Karpas-422 (cell line): ENCODE measurements at places on chromosomes 4 and X. TPM values are rescaled to one million over a fixed set of nuclear protein-coding genes. Genes with fewer than 3 reads are reported as not detected.

DNA sequence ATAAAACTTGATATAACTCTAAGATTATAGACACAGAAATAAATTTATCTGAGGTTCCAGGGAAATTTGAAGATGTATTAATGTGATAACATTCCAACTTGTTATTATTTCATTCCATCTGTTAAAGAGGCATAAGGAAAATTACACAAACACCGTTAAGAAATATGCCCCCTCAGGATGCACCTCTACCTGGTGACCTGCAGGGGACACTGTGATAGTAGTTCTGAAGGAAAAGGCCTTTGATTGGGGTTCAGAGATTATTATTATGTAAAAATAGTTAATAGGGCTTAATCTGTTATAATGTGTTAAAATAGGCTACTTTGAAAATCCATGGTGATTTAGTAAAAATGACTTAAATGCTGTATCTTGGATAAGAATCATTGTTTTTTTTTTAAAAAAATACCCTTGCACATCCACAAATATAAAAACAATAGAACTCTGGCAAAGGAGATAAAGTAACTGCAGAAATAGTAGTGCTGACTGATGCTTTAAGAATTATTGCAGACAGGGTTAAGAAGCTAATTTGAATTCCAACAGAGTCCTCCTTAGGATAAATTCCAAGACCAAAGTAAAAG, 6.1 kb upstream of the ABRAXAS1 start:
- H3K4me1 ChIP-seq: no peaks in the 10 kb centered on the region
- no peaks in the 10 kb centered on the region for H3K27me3 ChIP-seq
- H3K36me3 ChIP-seq: no peaks in the 10 kb centered on the region
- no peak overlapping the region for H3K4me3 ChIP-seq

Gene GPR101
- not detected in 2 replicates for total RNA-seq

DNA sequence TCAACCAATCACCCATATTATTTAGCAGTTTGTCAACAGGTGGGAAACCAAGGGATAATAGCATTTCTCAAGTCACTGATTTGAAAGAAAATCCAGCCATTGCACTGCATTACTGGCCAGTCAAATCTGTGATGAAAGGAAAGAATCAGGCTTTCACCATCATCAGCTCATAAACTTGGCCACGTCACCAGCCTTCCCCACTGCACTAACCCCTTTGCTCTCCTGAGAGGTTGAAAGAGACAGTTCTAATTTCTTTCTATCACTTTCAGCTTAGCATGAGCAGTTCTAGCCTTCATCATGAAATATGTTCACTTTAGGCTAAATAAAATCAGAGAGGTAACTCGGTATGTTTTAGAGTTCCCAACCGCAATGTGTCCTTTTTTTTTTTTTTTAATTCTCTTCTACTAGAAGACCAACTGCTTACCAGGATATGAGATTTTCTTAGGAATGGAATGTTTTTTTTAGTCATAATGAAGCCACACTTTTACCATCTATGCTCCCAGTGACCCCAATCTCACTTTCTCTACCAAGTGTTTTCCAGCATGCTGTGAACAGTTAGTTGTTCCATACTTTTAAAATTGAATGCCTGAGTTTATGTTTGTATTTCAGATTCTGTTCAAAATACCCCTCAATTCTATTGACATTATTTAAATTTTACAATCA, 55.7 kb upstream of the SLC7A11 start:
- DNase-seq: no peak
- H3K4me1 ChIP-seq: no peaks in the 10 kb centered on the region
- no peaks in the 10 kb centered on the region for H3K27me3 ChIP-seq
- H3K36me3 ChIP-seq: no peaks in the 10 kb centered on the region
- H3K27ac ChIP-seq: no peak overlapping the region
- H3K4me3 ChIP-seq: no peak overlapping the region

Gene PPID
- total RNA-seq: 56.8 and 57.3 TPM in 2 replicates

DNA sequence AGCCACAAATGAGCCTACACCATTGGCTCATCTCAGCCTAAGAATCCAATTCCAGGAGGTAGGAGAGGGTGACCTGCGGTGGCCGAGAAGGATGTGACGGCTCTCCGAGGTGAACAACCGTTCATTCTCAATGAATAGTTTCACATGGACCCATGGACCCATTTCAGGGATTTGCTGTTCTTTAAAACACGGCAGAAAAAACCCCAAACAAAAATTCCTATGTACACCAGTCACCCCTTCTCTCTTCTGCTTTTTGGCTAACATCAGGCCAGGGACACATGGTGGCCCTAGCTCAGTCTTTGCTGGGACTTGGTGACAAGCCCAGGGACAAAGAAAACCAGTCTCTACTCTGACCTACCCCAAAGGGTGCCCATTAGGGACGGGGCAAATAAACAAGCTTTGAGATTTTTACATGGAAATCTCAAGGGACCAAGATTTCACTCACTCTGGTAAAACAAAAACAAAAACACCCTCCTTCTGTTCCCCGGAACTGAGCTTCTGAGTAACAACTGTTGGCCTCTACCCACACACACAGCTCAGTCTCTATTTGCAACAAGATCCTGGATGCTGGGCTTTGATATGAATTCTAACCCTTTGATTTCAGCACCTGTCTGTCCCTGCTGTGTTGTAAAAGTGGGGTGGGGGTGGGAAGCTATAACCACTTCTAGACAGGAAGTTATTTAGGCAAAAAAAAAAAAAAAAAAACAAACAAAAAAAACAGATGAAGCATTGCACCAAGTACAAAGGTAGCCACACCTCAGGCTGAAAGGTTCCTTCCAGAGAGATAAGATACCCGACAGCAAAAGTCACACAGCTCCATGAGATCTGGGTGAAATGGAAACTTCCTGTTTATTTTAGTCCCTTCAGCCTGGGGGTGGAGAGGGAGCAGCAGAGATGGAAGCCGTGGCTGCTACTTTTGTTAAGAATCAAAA, 49.0 kb downstream of the DDX3X start:
- H3K27me3 ChIP-seq: no peaks in the 10 kb centered on the region
- DNase-seq: no peak
- no peak overlapping the region for H3K27ac ChIP-seq
- no peaks in the 10 kb centered on the region for H3K4me1 ChIP-seq
- H3K4me3 ChIP-seq: no peak overlapping the region
- no peaks in the 10 kb centered on the region for H3K36me3 ChIP-seq

Gene SLC6A14
- not detected in 2 replicates for total RNA-seq

Gene BMP15
- not detected in 2 replicates for total RNA-seq

DNA sequence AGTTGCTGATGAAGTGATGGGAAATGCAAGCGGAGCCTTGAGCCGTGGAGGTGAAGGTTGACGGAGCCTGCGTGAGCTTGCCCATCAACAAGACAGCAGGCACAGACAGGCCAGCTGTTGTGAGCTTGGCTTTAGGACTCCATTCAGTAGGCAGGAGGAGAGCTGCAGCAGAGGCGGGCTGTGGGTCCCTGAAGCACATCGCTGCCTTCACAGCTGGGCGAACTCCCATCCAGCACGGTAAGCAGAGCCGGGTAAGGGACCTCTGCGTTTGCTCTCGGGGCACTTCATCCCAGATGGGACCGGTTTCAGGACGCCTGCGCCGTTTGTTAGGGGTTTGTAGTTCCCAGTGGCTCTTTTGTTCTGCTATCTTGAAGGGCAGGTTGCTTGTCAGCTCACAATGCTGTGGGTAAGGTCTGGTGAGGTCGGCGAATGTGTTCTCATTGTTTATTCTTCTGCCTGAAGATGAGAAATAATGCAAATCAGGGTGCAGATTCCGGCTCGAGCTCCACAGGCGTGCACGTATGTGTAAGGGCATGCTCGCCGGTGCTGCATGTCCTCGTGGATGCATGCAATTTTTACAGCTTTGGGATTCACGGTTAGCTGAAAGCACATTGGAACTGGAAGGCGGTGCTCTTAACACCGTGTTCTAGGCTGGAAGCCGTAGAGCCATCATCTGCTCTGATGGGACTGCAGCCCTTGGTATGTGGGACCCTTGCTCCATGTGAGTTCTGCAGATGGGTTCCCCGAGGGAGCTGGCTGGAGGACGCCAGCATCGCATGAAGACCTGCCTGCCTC, 54.6 kb upstream of the CLDN34 start:
- no peaks in the 10 kb centered on the region for H3K4me1 ChIP-seq
- no peak for DNase-seq

GRCh38 chrX:30156880-30157560, 58.3 kb upstream of the MAGEB2 start:
- H3K36me3 ChIP-seq: no peaks in the 10 kb centered on the region
- no peaks in the 10 kb centered on the region for H3K27me3 ChIP-seq
- no peak for DNase-seq
- no peak overlapping the region for H3K27ac ChIP-seq

DNA sequence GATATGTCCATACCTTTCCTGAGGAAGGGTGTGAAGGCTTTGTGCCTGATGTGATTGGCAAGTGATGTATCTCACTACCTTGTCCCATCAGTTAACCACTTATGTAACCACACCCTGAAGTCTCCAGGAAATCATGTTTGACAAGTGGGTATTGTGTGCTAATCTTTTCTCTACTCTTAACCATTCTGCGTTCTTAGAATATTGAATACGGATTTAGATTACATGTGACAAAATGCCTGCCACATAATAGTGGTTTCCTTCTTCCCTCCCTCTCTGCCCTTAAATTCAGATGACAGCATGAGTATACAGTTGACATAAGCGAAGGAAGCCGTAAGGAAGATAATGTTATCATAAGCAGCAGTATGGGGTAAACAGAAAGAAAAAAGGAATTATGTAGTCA, 108.4 kb downstream of the KLHL8 start:
- H3K27ac ChIP-seq: no peak overlapping the region
- no peak for DNase-seq
- H3K4me1 ChIP-seq: no peaks in the 10 kb centered on the region
- no peaks in the 10 kb centered on the region for H3K27me3 ChIP-seq

DNA sequence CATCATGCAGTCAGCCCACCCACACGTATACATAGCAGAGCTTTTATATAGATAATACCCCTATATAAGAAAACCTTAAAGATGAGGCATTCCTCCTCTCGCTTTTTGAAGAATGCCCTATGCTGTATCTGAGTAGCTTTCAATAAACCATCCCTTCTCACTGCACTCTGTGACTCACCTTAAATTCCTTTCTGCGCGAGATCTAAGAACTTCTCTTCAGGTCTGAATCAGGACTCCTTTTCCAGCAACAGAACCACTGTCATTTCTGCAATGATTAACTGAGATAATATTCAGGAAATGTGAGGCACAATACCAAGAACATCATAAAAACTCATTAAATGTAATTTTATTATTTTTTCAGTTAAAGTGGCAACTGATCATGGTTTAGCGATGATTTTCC, 76.4 kb upstream of the DCLK2 start:
- no peak overlapping the region for H3K27ac ChIP-seq
- no peaks in the 10 kb centered on the region for H3K36me3 ChIP-seq
- H3K27me3 ChIP-seq: no peaks in the 10 kb centered on the region
- no peaks in the 10 kb centered on the region for H3K4me1 ChIP-seq
- H3K4me3 ChIP-seq: no peak overlapping the region

Gene F11
- total RNA-seq: 0.34 TPM in 1 of 2 replicates, not detected in the other

Gene EPGN
- not detected in 2 replicates for total RNA-seq

- DNase-seq: no peak
- no peak overlapping the region for H3K4me3 ChIP-seq
- H3K4me1 ChIP-seq: no peaks in the 10 kb centered on the region
- peaks cover 3% of the 10 kb centered on the region; the same call in 1 of the 2 replicates for H3K27me3 ChIP-seq
These were observed 162.9 kb downstream of the SMIM20 start for GRCh38 chr4:26076896-26077295.

DNA sequence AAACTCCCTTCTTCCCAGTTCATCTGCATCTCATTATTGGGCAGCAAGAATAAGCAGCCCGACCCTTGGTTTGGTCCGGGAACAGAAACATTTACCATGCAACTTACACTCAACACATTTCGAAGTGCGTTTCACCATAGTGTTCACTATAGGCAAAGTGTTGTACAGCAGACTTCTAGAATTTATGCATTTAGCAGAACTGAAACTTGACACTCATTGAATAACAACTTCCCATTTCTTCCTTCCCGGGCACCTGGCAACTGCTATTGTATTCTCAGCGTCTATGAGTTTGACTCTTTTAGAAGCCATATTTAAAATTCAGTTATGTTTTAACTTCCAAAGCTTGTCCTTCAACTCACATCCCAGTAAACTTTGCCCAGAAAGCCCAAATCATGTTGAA, 840.6 kb downstream of the NLGN4X start:
- H3K4me1 ChIP-seq: peaks cover 10% of the 10 kb centered on the region
- no peaks in the 10 kb centered on the region for H3K27me3 ChIP-seq
- no peak overlapping the region for H3K27ac ChIP-seq
- no peaks in the 10 kb centered on the region for H3K36me3 ChIP-seq
- peak; percentile 81 for DNase-seq

DNA sequence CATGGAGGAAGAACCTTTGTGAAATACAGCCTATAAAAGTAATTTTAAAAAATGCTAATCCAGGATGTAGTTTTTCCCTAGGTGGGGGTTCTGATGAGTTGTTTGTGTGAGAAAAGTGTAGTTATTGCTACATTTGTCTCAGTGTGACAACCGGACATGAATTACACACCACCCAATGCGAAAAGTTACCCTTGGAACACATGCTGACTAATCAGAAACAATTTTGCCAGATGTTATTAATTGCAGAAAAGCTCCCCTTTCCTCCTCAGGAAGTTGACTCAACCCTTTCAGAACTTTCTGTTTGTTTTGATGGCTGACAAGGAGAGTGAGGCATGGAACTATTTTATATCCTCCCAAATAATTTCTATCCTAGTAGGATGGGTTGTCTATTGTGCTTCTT, 38.1 kb upstream of the EDA2R start:
- 0 out of 2 replicates have a peak overlapping the region, but pooled peaks have one; percentile 25 for H3K4me3 ChIP-seq
- DNase-seq: no peak
- H3K27ac ChIP-seq: no peak overlapping the region
- no peaks in the 10 kb centered on the region for H3K27me3 ChIP-seq

Gene CCSER1
- 0.87 and 3.6 TPM in 2 replicates for total RNA-seq

- H3K27me3 ChIP-seq: no peaks in the 10 kb centered on the region
- no peak overlapping the region for H3K27ac ChIP-seq
- H3K4me3 ChIP-seq: no peak overlapping the region
- H3K4me1 ChIP-seq: no peaks in the 10 kb centered on the region
These were observed 30.2 kb downstream of the GPRIN3 start for GRCh38 chr4:89277412-89277811.

Gene ADH1B
- not detected in 2 replicates for total RNA-seq

DNA sequence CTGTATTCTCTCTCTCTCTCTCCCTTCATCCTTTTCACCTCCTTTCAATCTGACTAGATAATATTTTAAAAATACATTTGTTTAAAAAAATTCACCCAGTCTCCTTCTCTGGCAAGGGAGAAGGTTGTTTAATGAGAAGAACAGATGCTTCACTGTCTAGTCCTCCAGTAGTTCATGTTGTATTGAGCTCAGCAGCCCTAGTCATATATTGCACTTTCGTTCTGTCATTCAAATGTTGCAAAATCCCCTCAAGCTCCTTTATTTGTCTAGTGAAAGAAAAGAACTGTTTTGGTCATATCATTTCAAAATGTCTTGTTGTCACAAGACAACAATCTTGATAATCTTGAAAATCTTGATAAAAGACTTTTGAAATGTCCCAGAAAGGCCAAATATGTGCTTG, 248.0 kb downstream of the GALNTL6 start:
- no peak overlapping the region for H3K27ac ChIP-seq
- DNase-seq: no peak
- no peaks in the 10 kb centered on the region for H3K27me3 ChIP-seq
- no peaks in the 10 kb centered on the region for H3K4me1 ChIP-seq
- H3K4me3 ChIP-seq: no peak overlapping the region

GRCh38 chr4:26009502-26009901, 95.5 kb downstream of the SMIM20 start:
- peaks cover 5% of the 10 kb centered on the region for H3K4me1 ChIP-seq
- no peak overlapping the region for H3K27ac ChIP-seq
- no peak overlapping the region for H3K4me3 ChIP-seq

- no peak for DNase-seq
- no peak overlapping the region for H3K27ac ChIP-seq
- peaks cover 11% of the 10 kb centered on the region for H3K4me1 ChIP-seq
- 0 out of 2 replicates have a peak, but pooled peaks cover 3% of the 10 kb centered on the region for H3K36me3 ChIP-seq
- H3K27me3 ChIP-seq: no peaks in the 10 kb centered on the region
These were observed 685 bp upstream of the TNIP2 start for GRCh38 chr4:2756691-2757350.
